NCI-H1048 (cell line): ENCODE measurements at places on chromosomes 12 and 14.

DNA sequence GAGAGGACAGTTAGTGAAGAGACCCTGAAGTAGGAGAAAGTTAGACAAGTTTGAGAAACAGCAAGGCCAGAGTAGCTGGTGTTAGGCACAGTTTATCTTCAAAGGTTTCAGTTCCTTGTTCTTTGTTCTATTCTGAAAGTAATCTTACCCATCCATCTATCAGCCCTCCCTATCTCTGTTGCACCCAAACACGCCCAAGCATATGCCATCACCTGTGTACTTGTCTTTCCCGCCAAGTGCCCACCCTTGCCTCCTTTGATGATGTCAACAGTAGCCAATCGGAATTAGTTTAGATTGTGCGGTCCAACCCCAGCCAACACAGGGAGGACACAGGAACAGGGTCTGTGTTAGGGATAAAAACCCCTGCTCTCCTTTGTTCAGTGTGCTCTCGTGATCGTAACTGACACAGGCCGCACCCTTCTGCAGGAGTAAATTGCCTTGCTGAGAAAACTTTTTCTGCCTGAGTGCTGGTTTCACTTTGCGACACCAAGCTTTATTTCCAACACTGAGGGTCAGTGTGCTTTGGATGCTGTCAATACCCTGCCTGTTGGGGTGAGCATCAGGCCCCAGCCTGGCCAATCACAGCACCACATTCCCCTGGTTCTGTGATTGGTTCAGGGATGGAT is 4.7 kb upstream of the TMEM229B start:
- DNase-seq = no peak

GRCh38 chr14:99602054-99602787 is 1.8 kb downstream of the CCDC85C start:
- DNase-seq = no peak

GRCh38 chr12:6529291-6529737 is 5.0 kb upstream of the GAPDH start:
- no peak for DNase-seq

GRCh38 chr14:61479746-61480502 is 158.5 kb downstream of the PRKCH start:
- no peak for DNase-seq

DNA sequence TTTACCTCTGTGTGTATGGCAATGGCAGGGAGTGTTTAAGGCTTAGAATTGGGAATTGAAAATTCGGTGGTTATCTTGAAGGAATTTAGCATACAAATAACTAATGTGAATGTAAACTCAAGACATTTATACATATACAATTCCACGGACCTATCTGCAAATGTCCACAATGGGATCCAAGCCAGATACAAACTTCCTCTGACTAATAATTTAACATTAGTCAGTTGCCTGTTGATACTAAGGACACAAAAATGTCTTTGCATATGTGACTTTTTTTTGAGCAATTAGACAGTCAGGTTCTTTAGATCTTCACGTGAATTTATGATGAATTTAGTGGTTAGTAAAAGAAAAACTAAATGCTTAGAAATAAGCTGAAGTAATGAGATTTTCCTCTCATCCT is 40.5 kb downstream of the ESR2 start:
- no peak for DNase-seq
